ENCODE measurements at places on chromosomes 7 and 10. TPM values are rescaled to one million over a fixed set of nuclear protein-coding genes. Genes with fewer than 3 reads are reported as not detected.

- no peak overlapping the region for H3K4me3 ChIP-seq
- H3K36me3 ChIP-seq = no peaks in the 10 kb centered on the region
- no peaks in the 10 kb centered on the region for H3K4me1 ChIP-seq
These were observed 124.8 kb downstream of the TSPAN12 start for GRCh38 chr7:120733143-120733542.

Gene ABCA13
- total RNA-seq = not detected

- no peaks in the 10 kb centered on the region for H3K27me3 ChIP-seq
- H3K36me3 ChIP-seq = no peaks in the 10 kb centered on the region
- H3K4me3 ChIP-seq = no peak overlapping the region
- DNase-seq = no peak
- H3K27ac ChIP-seq = no peak overlapping the region
These were observed 771.4 kb downstream of the LRMDA start for GRCh38 chr10:76202777-76203176.

DNA sequence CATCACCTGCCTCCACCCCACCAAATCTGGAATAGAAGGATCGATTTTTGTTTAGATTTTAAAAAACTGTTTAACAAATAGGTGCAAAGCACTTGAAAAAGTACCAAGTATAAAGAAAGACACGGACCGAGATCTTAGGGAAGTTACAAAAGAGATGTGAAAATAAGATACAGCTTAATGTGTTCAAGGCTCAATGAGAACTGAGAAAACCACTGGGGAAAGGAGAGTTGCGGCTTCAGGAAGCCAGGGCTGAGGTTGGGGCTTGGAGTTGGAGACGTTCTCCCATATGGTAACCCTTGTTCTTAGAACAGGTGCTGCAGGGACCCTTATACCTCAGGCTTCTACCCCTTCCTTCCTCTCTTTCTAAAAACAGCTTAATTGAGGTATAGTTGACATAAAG lies 140.2 kb downstream of the FANK1 start:
- no peak for DNase-seq
- no peaks in the 10 kb centered on the region for H3K27me3 ChIP-seq
- no peaks in the 10 kb centered on the region for H3K4me1 ChIP-seq

DNA sequence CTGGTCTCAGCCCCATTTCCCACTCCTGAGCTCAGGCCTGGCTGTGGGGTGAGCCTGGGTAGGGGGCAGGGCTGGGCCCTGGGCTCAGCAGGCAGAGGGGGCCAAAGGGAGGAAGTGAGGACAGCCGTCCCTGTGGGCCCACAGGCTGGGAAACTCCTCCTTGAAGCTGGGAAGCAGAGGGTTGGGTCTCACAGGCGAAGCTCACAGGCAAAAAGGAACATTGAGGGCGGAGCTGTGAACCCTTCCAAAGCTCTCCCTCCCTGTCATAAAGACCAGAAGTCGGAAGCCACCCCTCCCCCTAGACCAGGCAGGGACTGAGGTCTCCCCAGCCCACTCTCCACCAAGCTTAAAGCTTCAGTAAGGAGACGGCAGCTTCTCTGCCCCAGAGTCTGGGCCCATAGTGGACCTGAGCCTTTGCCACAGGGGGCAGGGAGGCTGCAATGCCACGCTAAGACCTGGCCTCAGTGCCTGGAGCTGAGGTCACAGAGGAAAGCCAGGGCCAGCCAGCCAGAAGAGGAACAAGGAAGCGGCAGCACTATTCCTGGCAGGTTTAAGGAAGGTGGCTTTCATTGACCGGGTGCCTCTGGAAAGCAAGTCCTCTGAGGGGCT lies 1.0 kb upstream of the KCP start:
- no peaks in the 10 kb centered on the region for H3K27me3 ChIP-seq
- H3K4me3 ChIP-seq = no peak overlapping the region
- no peak overlapping the region for H3K27ac ChIP-seq
- peaks cover 2% of the 10 kb centered on the region for H3K4me1 ChIP-seq
- H3K36me3 ChIP-seq = no peaks in the 10 kb centered on the region
- peak; percentile 67 for DNase-seq

- no peaks in the 10 kb centered on the region for H3K27me3 ChIP-seq
- no peaks in the 10 kb centered on the region for H3K36me3 ChIP-seq
- no peaks in the 10 kb centered on the region for H3K4me1 ChIP-seq
- no peak overlapping the region for H3K27ac ChIP-seq
- no peak for DNase-seq
- H3K4me3 ChIP-seq = no peak overlapping the region
These were observed 141.9 kb downstream of the GRM3 start for GRCh38 chr7:86785641-86786040.

- H3K27ac ChIP-seq = no peak overlapping the region
- no peak overlapping the region for H3K4me3 ChIP-seq
- H3K4me1 ChIP-seq = no peaks in the 10 kb centered on the region
- no peaks in the 10 kb centered on the region for H3K27me3 ChIP-seq
These were observed 8.1 kb downstream of the PGAM1 start for GRCh38 chr10:97434055-97434454.

GRCh38 chr7:88111140-88111743 lies 108.6 kb downstream of the SRI start:
- no peaks in the 10 kb centered on the region for H3K36me3 ChIP-seq
- no peak overlapping the region for H3K4me3 ChIP-seq
- H3K27me3 ChIP-seq = no peaks in the 10 kb centered on the region
- DNase-seq = no peak
- no peaks in the 10 kb centered on the region for H3K4me1 ChIP-seq

GRCh38 chr10:131909929-131910328 lies 9.1 kb downstream of the PPP2R2D start:
- peaks cover 11% of the 10 kb centered on the region for H3K36me3 ChIP-seq
- H3K4me1 ChIP-seq = no peaks in the 10 kb centered on the region
- H3K27me3 ChIP-seq = no peaks in the 10 kb centered on the region
- DNase-seq = no peak

DNA sequence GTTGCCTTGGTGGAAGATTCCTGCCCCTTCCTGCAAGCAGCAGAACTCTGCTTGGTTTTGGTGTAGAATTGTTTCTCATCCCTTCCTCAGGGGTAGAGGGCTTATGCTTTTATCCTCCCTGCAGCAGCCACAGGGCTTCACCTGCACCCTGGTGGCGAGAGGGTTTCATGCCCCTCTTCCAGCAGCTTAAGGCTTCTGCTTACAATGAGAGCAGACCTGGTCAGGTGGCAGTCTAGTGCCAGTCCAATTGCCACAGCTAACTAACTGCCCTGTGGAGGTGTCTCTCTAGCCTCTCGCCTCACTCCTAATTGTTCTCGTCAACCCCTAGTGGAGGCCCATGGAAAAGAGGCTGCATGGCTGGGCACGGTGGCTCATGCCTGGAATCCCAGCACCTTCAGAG lies 19.3 kb downstream of the ACBD7 start:
- DNase-seq = no peak
- H3K36me3 ChIP-seq = no peaks in the 10 kb centered on the region
- no peaks in the 10 kb centered on the region for H3K4me1 ChIP-seq
- H3K4me3 ChIP-seq = no peak overlapping the region
- H3K27me3 ChIP-seq = no peaks in the 10 kb centered on the region

Gene TBXAS1
- 3.8 TPM for total RNA-seq

Gene AUTS2
- total RNA-seq = 90.4 TPM

DNA sequence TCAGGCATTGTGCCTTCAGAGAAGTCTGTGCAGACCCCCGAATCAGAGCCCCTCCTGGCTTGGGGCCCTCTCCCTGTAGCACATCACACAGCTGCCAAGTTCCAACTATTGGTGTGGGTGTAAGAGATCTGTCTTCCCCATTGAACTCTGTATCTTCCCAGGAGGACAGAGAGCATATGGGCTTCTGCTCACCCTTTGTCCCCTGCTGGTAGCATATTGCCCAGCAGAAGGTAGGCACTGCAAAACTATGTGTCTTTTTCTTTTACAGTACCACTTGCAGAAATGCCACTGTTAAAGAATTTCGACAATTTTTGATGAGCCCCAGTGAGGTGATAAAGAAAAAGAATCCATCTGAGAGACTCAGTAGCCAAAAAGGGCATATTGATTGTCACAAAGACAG lies 59.6 kb downstream of the NPY start:
- no peaks in the 10 kb centered on the region for H3K27me3 ChIP-seq
- no peaks in the 10 kb centered on the region for H3K4me1 ChIP-seq

Gene EN2
- not detected for total RNA-seq

GRCh38 chr7:17404006-17404405 lies 105.6 kb downstream of the AHR start:
- H3K27me3 ChIP-seq = no peaks in the 10 kb centered on the region
- no peak overlapping the region for H3K4me3 ChIP-seq
- DNase-seq = no peak

GRCh38 chr7:30285067-30285535 lies 704 bp downstream of the ZNRF2 start:
- peak overlapping the region; percentile 77 for H3K4me3 ChIP-seq
- H3K27me3 ChIP-seq = no peaks in the 10 kb centered on the region
- no peaks in the 10 kb centered on the region for H3K36me3 ChIP-seq

Gene PLCE1
- total RNA-seq = 3.8 TPM

- peaks cover 6% of the 10 kb centered on the region for H3K27me3 ChIP-seq
- H3K4me1 ChIP-seq = no peaks in the 10 kb centered on the region
- H3K4me3 ChIP-seq = no peak overlapping the region
- H3K27ac ChIP-seq = no peak overlapping the region
- no peak for DNase-seq
- H3K36me3 ChIP-seq = no peaks in the 10 kb centered on the region
These were observed 418.1 kb downstream of the ZNF716 start for GRCh38 chr7:57867884-57868701.

GRCh38 chr7:116560021-116560970 lies 35.5 kb downstream of the CAV1 start:
- H3K36me3 ChIP-seq = peaks cover 4% of the 10 kb centered on the region
- peak overlapping the region; percentile 80 for H3K27ac ChIP-seq
- DNase-seq = peak; percentile 74
- no peak overlapping the region for H3K4me3 ChIP-seq

GRCh38 chr7:140005754-140006503 lies 56.8 kb downstream of the PARP12 start:
- no peak overlapping the region for H3K27ac ChIP-seq
- H3K4me1 ChIP-seq = no peaks in the 10 kb centered on the region
- no peaks in the 10 kb centered on the region for H3K27me3 ChIP-seq
- peak; percentile 58 for DNase-seq
- no peaks in the 10 kb centered on the region for H3K36me3 ChIP-seq

Gene ACSM6
- not detected for total RNA-seq

GRCh38 chr7:125412890-125413665 lies 483.5 kb upstream of the POT1 start:
- no peak overlapping the region for H3K27ac ChIP-seq
- no peak for DNase-seq
- no peaks in the 10 kb centered on the region for H3K27me3 ChIP-seq
- H3K4me1 ChIP-seq = no peaks in the 10 kb centered on the region
- no peak overlapping the region for H3K4me3 ChIP-seq

- no peak for DNase-seq
- H3K4me3 ChIP-seq = no peak overlapping the region
- H3K27me3 ChIP-seq = no peaks in the 10 kb centered on the region
- H3K36me3 ChIP-seq = no peaks in the 10 kb centered on the region
- H3K4me1 ChIP-seq = no peaks in the 10 kb centered on the region
These were observed 5.5 kb upstream of the MDFIC start for GRCh38 chr7:114916261-114916892.

GRCh38 chr7:72538856-72539255 lies 126.7 kb upstream of the CALN1 start:
- no peak overlapping the region for H3K4me3 ChIP-seq
- DNase-seq = no peak
- no peaks in the 10 kb centered on the region for H3K4me1 ChIP-seq
- H3K36me3 ChIP-seq = no peaks in the 10 kb centered on the region
- no peak overlapping the region for H3K27ac ChIP-seq

DNA sequence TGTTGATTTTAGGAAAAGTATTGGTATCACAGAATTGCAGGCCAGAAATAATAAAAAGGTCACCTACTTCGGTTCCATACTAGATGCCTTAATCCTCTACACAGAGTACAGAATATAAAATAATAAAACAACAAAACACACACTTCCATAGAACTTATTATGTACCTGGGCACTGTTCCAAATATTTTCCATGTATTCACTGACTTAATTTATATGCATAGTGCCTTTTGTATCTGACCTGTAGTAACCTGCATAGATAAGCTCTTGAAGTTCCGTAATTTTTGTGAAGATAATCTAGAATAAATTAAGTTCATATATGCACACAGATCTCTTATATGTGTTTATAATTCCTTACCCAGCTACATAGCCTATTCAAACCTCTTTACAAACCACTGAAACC lies 78.3 kb downstream of the RAPGEF5 start:
- no peaks in the 10 kb centered on the region for H3K4me1 ChIP-seq
- no peaks in the 10 kb centered on the region for H3K27me3 ChIP-seq
- no peaks in the 10 kb centered on the region for H3K36me3 ChIP-seq

DNA sequence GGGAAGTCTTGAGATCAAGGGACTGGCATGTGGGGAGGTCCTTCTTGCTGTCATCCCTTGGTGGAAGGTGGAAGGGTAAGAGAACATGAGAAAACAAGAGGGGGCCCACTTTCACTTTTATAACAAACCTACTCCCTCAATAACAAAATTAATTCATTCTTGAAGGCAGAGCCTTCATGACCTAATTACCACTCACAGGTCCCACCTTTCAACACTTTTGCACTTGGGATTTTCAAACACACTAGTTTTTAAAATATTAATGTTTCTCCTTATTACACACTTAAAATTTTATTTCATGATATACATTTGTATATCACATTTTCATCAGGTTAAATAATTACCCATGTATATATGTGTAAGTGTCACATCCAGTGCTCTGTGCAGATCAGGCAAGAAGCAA lies 2.0 kb downstream of the ST7 start:
- H3K36me3 ChIP-seq = no peaks in the 10 kb centered on the region
- DNase-seq = no peak
- peak overlapping the region; percentile 99 for H3K27ac ChIP-seq
- H3K27me3 ChIP-seq = no peaks in the 10 kb centered on the region

Gene NACAD
- total RNA-seq = 7.1 TPM
